Stomach (tissue), 19 donors: ENCODE measurements at places on chromosomes 16 and 17. TPM values are rescaled to one million over a fixed set of nuclear protein-coding genes. Genes with fewer than 3 reads are reported as not detected.

Gene OR3A3
- not detected for total RNA-seq

GRCh38 chr17:17551361-17551760 is 40.1 kb downstream of the PEMT start:
- DNase-seq = peak; percentile 83

DNA sequence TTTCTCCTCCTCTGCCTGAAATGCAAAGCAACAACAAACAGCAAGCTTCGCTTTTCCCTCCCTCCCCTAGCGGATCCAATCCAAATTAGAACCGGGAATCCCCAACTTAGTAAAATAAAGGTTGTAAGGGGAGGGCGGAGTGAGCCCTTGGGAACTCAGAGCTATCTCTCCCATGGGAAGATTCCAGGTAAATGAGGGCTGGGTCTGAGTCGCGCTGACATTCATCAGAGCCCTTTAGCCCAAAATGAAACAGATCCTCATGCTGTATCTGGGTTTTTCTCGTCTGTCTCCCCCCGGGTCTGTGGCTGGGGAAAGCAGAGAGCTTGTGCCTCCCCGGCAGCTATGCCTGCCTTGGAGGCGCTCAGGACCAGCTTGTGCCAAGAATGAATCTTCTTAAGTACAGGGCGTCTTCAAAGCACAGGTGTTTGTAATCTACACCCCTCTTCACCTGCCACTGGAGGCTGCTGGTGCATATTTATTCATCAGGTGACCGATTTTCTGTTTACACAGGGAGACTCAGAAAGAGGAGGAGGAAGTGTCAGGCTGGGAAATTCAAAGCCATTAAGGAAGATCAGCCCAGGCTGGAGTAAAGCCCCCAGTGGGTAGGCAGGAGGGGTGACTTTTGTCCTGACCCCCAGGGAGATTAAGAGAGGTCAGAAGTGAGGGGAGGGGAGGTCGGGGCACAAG is 55.0 kb upstream of the GSE1 start:
- peak; percentile 61 for DNase-seq

Gene DRC3
- total RNA-seq = 16.5 TPM

DNA sequence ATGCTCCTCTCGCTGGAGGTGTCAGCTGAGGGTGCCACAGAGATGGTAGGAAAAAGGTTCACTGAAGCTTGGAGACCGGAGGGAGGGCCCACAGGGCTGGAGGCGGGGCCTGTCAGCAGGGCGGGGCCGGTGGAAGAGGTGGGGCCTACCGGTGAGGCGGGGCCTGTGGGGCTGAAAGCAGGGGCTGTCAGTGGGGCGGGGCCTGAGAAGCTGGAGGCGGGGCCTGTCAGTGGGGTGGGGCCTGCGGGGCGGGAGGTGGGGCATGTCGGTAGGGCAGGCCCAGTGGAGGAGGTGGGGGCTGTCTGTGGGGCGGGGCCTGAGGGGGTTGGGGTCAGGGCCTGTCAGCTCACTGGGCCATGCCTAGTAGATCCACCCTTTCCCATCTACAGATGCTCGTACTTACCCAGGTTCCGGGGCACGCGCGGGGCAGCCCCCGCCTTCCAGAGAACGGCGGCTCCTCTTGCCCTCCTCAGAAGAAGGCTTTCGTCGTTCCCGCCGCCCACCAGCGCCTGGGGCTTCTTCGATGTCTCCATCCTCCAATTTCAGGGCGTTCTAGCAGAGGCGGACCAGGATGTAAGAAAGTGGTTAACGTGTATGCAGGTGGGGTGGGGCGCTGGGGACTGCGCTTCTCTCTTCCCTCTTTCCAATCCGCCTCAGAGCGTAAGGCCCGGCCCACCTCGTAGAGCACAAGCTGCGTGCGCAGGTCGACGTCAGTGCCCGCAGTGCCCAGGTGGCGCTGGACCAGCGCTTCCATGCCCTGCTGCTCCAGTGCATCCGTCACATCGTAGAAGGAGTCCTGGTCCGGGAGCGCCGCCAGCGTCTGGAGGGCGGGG is 9.8 kb downstream of the TMEM208 start:
- DNase-seq = no peak

DNA sequence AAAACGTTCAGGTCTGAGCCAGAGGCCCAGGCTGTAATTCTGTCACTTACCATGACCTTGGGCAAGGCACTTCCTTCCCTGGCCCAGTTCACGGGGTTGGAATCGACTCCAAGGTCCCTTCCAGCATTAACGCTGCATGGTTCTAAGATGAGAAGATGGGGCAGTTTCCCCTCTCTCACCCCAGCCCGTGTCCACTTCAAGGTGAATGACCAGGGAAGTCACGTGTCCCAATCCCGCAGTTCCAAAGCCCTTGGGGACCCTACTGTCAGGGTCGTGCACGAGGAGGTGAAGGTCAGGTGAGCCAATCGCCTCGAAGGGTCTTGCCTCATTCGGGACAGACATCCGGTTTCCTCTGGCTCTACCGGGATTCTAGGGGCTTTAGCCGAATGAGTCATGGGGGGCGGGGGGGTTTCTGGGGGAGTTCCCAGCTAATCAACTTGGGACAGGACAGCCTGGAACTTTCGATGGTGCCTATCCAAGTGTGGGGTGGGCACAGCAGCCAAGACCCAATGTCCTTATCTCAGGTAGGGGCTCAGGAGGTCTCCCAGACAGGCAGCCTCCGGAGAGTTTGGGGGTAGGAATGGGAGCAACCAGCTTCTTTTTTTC is 762 bp upstream of the CSF3 start:
- peak; percentile 60 for DNase-seq

Gene TMEM92
- total RNA-seq = 10.4 TPM
